Mesenchymal stem cell (in vitro differentiated cells and primary cell): ENCODE measurements at places on chromosomes 7 and 10.

GRCh38 chr7:55965100-55965470 lies 700 bp downstream of the NIPSNAP2 start:
- H3K36me3 ChIP-seq: peaks cover 6% of the 10 kb centered on the region
- peak overlapping the region; percentile 77 for H3K4me3 ChIP-seq
- no peaks in the 10 kb centered on the region for H3K27me3 ChIP-seq
- peak; percentile 64 for DNase-seq

DNA sequence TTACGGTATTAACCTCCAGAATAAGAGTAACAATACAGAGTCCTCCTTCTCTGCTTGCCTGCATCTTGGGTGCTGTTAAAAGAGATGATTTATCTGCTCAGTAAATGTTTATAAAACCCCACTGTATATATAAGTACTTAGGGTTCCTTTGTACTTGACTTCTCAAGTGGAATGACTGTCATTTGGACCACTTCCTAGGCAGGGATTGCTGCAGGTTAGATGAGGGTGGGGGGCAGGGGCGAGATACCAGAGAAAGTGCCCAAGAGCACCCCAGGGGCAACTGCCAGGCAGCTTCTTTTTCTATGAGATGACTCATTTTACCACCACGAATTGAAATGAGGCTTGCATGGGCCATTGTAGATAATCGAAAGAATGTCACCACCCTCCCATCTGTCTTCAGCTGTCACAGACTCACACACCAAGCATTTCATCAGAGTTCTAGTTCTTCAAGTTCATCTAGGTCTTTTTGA lies 421.9 kb upstream of the GALNT17 start:
- no peaks in the 10 kb centered on the region for H3K36me3 ChIP-seq
- peak overlapping the region; percentile 80 for H3K27ac ChIP-seq
- no peaks in the 10 kb centered on the region for H3K27me3 ChIP-seq
- peak; percentile 43 for DNase-seq
- H3K4me3 ChIP-seq: no peak overlapping the region
- H3K4me1 ChIP-seq: peaks cover 11% of the 10 kb centered on the region

DNA sequence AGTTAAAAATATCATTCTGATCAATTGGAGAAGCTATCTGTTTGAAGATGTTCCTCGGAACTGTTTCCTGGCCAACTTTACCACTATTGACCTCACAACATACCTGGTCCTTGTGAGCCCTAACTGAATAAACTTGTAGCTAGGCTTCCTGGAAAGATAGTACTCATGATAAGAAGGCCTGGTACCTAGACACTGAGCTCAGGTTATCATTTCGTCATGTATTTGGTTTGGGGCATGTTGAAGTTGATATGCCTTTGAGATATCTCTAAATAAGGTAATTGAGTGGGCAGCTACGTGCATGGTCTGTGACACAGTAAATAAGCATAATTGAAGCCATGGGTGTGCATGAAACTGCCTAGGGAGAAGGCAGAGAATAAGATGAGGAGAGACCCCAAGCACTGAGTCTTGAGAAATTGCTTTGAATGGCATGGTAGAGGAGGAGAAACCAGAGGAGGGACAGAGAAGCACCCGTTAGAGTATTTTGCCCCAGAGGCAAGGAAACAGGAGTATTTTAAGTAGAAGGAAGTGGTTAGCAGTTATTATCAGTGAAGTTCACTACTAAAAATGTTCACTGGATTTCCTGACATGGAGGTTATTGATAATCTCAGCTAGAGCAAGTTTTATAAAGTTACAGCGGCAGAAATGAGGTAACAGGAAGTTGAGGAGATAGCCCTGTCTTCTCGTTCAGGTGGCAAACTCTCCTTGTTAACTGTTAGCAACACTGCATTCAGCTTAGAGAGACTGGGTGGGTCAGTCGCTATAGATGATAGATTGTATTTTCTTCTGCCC lies 55.6 kb downstream of the CC2D2B start:
- no peak overlapping the region for H3K4me3 ChIP-seq
- DNase-seq: no peak
- no peaks in the 10 kb centered on the region for H3K36me3 ChIP-seq
- no peaks in the 10 kb centered on the region for H3K4me1 ChIP-seq
- no peak overlapping the region for H3K27ac ChIP-seq
- H3K27me3 ChIP-seq: no peaks in the 10 kb centered on the region

DNA sequence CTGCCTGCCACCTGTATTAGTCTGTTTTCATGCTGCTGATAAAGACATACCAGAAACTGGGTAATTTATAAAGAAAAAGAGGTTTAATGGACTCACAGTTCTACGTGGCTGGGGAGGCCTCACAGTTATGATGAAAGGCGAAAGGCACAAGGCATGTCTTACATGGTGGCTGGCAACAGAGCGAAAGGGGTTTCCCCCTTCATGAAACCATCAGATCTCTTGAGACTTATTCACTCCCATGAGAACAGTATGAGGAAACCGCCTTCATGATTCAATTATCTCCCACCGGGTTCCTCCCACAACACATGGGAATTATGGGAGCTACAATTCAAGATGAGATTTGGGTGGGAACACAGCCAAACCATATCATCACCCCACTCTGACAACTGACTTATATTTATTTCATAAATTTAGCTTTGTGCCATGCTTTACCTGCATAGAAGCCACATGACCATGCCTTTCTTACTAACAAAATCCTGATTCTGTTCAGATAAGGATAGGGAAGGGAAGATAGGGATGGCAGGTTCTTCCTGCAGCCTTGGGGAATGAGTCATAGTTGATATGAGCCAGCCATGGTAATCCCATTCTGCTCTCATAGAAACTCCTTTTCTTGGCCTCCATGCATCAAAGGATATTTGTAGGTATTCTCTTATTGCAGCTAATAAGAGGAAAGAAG lies 191.3 kb upstream of the AGK start:
- no peaks in the 10 kb centered on the region for H3K36me3 ChIP-seq
- no peak overlapping the region for H3K4me3 ChIP-seq
- no peak overlapping the region for H3K27ac ChIP-seq
- peaks cover 9% of the 10 kb centered on the region for H3K4me1 ChIP-seq
